ENCODE measurements at places on chromosomes 5 and 9.

DNA sequence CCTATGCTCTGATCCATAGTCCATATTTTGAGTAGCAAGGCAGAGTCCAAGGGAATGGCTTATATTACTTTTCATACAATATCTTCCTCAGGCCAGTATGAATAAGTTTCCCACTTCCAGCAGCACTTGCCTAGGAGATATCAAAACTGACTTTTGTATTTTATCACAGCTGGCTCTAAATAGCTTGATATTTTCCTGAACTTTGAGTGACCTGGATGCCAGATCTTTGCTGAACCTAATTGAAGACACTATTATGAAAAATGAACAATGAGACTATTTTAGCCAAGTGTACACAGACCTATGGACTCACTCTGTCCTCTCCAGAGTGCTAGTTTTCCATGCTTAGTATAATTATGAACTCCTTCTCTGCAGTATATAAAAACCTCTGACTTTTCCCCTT is 475.6 kb upstream of the PTGER4 start:
- no peak for DNase-seq

DNA sequence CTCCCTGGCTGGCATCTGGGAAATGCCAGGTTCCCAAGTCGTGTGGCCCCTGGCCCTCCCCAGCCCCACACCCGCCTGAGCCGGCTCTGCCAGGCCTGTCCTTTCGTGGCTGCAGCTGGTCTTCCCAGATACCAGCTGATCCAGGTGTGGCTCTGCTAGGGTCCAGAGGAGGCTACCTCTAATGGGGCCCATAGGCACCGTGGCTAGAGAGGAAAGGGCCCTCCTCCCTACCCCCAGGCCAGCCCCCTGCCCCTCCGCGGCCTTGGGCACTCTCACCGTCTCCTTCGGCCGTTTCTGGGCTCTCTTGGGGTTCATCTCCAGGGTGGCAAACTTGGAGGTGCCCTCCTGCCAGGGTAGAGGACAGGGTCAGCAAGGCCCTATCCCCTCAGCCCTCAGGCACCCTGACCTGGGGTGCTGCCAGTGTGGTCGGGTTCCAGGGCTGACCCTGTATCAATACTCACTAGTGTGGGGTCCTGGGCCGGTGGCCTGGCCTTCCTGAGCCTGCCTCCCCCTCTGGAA is 17.0 kb downstream of the RALGDS start:
- no peak for DNase-seq

DNA sequence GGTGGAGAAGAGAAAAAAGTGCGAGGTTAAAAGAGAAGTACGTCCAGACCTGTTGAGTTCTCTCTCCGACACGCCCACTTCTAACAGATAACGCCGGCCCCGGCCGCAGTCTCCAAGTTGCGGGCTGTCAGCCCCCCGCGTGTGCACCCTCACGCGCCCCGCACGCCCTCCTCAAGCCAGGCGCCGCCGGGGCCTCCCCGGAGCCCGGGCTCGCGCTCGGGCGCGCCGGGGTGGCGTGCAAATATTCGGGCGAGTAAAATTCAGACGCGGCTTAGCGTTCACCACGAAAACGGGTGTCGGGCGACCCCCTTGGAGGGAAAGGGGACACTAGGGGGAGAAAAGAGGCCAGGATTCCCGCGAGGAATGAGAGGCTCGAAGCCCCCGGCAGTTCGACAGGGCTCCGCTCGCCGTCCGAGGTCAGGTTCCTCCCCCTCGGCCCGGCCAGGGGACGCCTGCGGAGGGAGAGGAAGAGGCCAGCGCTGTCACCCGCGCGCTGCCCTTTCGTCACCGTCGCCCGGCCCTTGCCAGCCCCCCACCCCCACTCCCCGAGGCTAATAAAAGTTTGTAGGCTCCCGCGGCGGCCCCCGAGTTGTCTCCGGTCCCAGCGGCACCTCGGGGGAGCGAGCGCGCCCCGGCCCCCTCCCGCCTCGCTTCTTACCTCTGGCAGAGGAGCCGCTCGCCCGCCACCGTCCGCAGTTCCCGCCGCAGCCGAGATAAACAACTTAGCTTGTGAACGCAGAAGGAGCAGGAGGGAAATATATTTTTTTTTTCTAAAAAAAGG is 743 bp downstream of the NR3C1 start:
- no peak for DNase-seq

- DNase-seq: no peak
Observed at GRCh38 chr9:87119328-87119881, 172.1 kb upstream of the GAS1 start.

DNA sequence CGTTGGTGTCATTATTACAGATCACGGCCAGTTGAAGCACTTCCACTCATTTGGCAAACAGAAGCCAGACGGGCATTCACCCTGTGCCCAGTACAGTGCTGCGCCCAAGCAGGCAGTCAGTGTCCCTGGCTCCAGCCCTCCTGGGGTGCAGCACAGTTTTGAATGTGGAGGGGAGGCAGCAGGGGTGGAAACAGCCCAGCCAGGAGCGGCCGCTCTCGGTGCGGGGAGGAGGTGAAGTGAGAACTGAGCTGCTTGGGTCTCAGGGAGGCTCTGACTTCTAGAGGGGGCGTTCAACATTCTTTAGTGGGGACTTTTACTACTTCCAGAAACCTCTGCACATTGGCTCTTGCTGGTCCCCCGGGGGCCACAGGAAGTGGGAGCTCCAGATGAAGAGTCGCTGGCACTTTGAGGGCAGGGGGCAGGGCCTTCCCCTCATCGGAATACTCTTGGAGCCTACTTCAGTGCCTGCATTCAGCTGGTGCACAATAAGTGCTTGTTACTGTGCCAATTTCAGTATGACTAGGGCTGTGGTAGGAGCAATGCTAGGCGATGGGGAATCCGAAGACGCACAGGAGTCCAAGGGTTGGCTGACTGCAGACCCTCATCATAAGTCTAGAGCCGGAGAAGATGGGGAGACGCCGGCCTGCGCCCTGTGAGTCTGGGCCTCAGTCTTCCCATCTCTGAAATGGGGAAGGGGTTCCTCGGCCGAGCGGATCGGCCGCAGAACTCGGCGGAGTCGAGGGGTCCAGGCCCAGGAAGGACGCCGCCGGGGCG is 492 bp upstream of the NEK6 start:
- DNase-seq: no peak

DNA sequence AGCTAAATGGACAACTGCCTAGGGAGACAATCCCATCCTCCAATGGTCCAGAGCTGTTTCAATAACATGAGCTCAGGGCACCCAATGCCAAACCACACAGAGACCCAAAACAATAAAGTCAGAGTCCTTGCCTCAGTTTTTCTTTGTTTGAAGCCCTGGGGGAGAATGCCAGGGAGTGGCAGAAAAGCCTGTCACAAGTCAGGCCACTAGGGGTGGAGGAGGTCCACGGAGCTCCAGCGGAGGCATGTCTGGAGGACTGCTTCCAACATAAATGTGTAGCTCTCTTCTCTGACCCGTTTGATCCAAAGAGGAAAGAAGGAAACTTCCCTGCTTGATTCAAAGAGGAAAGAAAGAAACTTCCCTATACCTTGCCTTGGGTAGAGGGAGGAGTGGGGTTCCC is 175.3 kb downstream of the HSPA4 start:
- no peak for DNase-seq

- no peak for DNase-seq
Observed at GRCh38 chr9:128250839-128251731, 24.7 kb downstream of the GOLGA2 start.

GRCh38 chr5:151195622-151196021 is 28.3 kb downstream of the CCDC69 start:
- DNase-seq: no peak

DNA sequence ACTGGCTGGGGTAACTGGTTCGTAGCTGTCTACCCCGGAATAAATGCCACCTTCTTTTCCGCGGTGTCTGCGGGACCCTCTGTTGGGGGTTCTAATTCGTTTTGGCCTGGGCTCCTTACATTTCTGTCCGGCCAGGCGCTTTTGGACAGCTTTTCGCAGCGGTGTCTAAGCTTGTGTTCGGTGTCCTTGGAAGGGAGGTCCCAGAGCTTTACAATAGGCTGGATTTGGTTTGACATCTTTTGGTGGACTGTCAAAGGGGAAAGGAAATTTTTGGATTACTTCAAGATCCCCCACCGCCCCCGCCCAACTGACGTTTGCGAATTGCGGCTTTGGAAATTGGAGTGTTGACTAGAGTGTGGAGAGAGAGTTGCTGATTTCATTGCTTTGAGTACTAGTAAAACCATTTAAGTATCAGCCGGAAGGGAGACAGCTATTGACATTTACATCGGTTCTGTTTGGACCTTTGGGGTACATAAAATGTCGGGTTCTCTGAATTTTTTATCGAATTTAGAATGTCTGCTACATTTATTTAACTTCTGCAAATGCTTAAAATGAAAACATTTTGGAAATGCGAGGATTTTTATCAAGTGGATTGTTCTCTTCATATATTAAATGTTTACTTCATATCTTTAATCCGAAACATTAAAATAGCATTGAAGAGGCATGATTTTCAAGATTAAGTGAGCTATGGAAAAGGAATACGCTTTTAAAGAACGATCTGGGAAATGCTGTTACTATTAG is 4.7 kb upstream of the PURA start:
- no peak for DNase-seq

DNA sequence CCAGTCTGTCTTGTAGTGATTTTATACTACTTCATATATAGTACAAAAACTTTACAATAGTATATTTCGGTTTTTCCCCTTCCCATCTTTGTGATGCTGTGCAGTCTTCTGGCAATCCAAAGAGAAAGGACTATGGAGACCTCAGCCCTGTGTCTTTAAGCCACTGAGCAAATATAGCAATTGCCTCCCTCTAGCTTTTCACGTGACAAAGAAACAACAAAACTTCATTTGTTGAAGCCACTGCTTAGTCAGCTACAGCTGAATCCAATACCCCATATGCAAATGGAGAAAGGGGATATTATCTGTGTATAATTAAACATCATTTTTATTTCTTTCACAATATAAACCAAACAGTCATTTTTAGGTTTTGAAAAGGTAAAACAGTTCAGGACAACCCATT is 142.8 kb upstream of the STK32A start:
- no peak for DNase-seq

DNA sequence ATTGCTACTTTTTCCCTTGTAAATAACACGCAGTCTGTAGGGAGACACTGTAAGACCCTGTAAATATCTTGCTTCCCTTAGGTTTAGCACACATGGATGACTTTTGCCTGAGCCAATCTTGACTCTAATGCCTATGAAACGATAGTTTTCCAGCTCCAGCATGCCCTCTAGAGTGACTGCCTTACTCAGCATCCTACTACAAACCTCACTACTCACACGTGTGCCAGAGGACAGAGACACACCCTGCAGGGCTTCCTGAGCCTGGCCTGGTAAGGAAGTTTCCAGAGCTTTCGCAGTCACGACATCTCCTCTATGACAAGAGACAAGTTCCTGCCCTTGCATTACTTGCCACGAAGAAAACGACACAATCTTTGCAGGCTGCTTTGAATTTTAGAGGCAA is 138.1 kb downstream of the ATPSCKMT start:
- DNase-seq: no peak

DNA sequence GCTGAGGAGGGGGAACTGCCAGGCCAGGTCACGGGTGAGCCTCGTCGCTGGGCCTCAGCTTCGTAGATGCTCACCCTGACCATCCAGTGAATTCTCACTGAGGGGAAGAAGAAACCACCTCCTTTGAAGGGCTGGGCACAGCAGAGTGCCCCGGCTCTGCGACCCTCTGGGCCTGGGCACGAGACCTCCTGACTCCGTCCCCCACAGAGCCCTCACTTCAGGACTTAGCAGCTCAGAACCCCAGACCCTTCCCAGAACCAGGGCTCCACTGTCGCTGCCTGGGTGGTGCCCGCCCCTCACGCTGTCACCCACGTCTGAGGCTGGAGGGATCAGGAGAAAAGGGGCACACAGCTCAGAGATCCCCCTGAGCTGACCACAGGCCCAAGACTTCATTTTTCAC is 34.3 kb upstream of the TMEM250 start:
- no peak for DNase-seq

DNA sequence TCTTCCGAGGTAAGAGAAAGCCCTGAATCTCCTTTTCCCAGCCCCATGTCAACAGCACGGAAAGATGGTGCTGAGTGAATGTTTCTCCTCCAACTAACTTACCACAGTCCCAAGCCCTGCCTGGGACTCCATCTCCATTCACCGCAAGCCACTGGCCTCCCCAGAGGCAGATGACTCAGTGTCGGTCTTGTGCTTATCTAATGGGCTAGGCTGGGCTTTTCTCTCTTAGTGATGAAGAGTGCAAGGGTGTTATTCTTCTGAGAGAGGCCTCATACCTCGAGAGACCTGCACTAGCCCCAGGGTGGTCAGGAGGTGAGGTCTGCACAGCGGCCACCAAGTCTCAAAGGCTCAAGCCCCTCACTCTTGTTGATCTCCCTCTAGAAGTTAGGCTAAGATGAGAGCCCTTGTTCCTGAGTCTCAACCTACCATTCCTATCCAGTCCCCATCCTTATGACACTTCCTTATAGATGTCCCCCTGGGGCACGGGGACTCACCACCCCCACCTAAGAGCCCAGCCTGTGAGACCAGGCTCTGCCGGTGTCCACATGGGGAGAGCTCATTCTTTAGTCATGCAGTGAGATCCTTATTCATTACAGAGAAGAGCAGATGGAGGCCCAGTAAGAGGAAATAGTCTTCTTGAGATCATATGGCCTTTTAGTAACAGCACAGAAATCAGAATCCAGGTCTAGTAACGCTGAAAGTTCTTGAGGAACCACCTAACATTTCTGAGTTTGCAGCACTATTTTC is 127.0 kb downstream of the SAXO1 start:
- no peak for DNase-seq

GRCh38 chr5:167351316-167351715 is 940.1 kb upstream of the WWC1 start:
- no peak for DNase-seq

DNA sequence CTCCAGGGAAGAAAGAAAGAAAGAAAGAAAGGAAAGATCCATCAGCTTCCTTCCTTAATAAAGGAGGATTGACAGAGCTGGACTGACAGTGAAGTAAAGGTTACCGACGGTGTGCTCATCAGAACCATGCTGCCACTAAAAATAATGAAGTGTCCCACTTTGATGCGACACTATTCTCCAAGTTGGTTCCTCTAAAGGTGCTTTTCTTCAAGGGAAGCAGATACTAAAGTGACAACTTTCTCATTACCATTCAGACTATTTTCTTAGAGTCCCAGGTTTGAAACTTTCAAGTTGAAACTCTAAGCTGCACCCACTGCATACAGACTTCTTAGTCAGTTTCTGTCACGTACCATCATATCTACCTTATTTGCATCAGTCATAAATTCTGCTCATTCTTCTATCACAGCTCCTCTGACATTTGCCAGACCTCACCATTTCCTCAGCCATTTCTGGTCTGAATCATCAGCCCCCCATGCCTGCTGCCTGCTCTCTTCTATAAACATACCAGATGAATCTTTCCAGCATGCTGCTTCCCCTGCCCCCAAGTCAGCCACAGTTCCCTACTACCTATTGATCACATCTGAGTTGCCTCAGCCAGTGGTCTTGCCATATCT is 177.6 kb downstream of the DEPDC1B start:
- DNase-seq: no peak
